Foreskin fibroblast (primary cell): ENCODE measurements at places on chromosomes 2 and 18.

- DNase-seq: no peak
Measured at GRCh38 chr2:73092146-73092783, 20.5 kb downstream of the RAB11FIP5 start.

DNA sequence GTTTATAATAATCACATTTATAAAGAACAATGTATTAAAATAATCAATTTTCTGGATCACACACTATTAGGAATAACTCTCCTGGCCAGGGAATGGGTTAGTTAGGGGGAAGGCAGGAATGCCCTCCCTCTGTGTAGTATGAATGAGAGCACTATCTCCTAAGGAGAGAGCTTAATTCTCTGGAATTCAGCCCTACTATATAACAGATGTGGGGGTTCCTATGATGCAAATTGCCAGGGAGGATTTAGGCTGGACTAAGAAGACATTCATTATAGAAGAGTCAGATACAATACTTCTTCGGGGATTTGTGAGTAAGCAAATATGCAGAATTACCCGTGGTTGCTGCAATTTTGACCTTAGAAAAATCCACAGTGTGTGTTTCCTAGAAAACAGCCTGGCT is 250.1 kb upstream of the VRK2 start:
- DNase-seq: no peak

- DNase-seq: no peak
Measured at GRCh38 chr2:72573232-72573631, 252.6 kb downstream of the EXOC6B start.

GRCh38 chr2:219289537-219290361 is 10.6 kb downstream of the DNAJB2 start:
- peak; percentile 96 for DNase-seq

DNA sequence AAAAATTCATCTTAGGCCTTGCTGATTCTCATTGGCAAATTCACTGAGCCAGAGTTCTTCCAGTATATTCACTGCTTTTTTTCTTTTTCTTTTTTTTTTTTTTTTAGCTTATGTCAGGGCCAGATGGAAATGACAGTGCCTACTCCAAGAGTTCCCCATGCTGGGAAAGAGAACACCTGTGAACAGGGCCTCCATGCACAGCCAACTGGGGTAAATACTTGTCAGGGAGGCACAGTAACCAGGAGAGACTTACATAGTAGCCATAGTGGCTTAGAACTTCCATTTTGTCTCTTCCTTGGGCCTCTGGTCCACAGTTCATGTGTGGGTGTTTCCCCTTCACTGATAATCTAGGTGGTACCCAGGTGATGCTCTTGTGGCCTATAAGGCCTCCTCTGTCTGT is 15.2 kb upstream of the SCLY start:
- DNase-seq: no peak

DNA sequence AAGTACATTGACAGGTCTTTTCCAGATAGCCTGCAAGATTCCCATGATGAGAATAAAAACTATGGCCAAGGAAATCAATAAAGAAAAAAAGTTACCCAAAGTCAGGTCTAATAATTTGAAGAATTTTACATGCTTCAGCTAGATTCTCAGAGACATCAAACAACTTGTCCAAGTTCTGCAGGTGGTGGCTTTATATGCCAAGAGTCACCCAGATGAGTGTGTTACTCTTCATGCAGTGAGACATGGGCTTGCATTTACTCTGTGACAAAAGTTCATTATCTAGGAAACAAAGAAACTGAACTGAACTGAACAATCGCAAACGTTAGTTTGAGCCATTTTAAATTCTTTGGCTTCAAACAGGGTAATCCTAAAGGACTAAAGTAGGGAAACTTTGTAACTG is 548.5 kb upstream of the SYT4 start:
- no peak for DNase-seq

DNA sequence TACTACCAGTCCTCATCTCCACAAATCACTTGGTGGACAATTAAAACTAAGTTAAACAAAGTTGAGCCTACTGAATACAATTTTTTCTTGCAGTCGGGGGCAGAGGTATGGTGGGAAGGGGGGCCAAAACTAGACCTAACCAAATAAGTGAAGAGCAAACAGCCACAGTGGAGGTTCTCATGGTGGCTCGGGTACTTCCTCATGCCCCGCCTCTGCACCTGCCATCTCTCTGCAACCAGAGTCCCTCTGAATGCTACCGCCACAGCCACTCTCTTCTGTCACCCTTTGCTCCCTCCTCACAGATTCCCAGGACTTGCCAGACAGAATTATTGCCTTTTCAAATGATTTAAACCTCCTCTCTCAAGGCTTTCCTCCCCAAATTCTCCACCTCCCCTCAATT is 204.2 kb downstream of the TMEM247 start:
- no peak for DNase-seq

DNA sequence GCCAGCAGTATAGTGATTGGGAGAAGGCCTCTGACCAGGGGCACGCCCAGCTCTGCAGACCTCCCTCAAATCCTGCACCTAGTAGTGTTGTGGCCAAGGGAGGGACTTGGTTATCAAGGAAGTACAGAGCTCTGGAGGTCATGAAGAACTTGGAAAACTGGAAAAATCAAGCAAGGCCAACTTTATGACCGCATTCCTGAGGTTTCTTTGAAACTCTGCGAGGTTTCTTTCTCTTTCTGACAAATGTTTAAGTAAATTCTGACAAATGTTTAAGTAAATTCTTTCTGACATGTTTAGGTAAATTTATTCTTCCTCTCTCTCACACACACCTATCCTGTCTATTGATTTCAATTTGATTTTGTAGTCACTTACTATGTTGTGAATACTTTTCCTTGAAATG is 31.0 kb downstream of the CLIP4 start:
- no peak for DNase-seq

DNA sequence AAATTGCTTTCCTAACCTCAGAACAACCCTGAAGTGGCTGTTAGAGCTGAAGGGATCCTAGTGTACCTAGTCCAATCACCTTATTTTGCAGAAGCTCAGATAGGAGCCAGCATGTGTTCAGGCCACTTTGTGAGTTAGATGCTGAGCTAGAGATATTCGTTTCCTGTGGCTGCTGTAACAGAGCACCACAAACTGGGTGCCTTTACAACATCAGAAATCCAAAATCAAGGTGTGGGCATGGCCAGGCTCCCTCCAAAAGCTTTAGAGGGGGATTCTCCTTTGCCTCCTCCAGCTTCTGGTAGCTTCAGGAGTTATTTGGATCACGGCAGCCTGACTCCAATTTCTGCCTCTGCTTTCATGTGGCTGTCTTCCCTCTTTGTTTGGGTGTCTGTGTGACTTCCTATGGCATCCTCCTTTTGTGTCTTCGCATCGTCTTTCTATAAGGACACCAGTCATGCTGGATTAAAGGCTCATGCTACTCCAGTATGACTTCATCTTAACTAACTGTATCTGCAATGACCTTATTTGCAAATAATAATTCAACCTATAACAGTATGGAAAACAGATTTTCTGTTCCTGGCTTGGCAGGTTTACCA is 86.3 kb upstream of the TGFA start:
- DNase-seq: no peak

- DNase-seq: peak; percentile 47
Measured at GRCh38 chr2:151543876-151544275, 134.2 kb downstream of the RIF1 start.

DNA sequence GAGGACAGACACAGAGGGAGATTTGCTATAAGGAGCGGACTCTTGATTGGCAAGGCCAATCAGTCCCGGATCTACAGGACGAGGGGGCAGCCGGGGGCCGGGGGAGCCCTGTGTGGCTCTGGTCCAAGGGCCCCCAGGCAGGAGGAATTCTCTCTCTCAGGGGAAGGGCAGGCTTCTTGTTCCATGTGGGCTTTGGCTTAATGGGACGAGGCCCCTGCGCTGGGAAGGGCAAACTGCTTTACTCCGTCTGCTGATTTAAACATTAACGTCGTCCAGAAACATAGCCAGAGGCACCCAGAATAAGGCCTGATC is 75.9 kb downstream of the TMEM18 start:
- DNase-seq: no peak

DNA sequence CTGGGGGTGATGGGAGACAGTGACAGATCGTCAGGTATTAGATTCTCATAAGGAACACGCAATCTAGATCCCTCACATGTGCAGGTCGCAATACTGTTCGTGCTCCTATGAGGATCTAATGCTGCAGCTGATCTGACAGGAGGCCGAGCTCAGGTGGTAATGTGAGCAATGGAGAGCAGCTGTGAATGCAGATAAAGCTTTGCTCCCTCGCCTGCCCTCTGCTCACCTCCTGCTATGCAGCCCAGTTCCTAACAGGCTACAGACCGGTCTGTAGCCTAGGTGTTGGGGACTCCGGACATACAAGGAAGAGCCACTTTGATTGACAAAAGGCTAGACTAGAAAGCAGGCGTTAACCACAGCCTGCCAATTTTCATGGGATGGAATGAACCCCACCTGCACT is 183.6 kb upstream of the TMEM200C start:
- DNase-seq: no peak

GRCh38 chr2:79971807-79972206 is 332.7 kb downstream of the LRRTM1 start:
- no peak for DNase-seq

- DNase-seq: peak; percentile 83
Measured at GRCh38 chr2:85503851-85504777, 34.9 kb upstream of the MAT2A start.

- peak; percentile 13 for DNase-seq
Measured at GRCh38 chr2:43676322-43677050, at the start of gene C1GALT1C1L. C1GALT1C1L (minus strand) TSS chr2:43676429; CDS start chr2:43676322, 107 bp downstream.

DNA sequence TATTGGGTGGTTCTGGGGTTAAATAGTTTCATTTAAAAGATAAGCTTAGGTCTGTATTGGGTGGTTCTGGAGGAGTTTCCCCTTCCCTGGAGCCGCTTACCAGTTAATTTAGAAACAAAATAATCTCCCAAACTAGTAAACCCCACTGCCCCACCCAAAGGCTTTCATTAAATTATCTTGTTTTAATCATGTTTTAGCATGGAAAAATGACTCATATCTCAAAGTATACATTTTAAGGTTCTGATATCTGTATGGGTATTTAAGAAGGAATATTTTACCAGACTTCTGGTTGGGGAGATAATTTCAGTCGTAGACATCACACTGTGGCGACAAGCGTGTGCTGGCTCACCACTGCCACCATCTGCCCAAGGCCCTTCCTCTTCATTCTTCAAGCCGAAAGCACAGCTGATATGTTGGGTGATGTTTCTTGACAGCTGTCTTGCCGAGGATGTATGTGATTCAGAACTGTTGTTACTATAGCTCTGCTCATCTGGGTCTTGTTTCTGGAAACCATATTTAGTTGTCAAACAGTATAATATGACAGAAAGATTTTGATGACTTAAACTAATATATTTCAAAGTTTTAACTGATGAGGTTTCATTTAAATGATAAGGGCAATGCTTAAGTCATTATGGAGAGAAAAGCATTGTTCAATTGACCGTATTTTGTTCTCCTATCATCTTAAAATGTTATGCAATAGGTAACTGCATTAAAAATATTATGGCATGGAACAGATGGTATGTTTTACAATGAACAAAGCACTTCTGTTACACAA is 5.1 kb downstream of the FIGLA start:
- DNase-seq: no peak

GRCh38 chr2:239747771-239748170 is 277.4 kb downstream of the NDUFA10 start:
- no peak for DNase-seq

DNA sequence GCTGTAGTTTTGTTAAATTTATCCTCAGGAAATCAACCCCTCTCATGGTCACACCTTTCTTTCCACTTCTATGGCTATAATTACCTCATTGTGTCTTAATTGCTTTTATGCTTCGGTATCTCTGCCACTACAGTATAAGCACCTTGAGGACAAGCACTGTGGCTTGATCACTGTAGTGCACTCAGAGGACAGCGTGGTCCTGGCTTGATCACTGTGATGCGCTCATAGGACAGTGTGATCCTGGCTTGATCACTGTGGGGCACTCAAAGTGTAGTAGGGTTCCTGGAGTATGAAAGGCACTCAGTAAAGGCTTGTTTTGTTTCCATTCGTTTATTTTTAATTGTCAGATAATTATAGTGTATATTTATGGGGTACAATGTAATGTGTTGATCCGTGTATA is 44.2 kb downstream of the DTNA start:
- no peak for DNase-seq

GRCh38 chr2:109343460-109343859 is 214.5 kb downstream of the SH3RF3 start:
- no peak for DNase-seq

DNA sequence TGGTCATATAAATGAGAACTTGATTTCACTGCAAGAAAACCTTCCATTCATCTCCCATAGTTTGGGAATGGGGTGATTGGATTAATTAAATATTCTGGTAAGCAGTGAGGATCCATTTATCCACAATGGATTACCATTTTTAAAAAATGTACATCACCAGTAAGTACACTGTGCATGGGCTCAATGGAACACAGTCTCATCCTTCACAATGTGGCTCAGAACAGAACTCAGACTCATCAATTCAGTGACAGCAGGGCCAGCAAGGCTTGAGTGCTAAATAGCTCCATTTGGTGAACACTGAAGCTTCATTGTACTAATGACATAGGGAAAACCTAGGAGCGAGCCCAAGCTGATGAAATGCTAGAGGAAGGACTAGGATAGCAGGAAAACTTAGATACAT is 223.8 kb downstream of the CMPK2 start:
- no peak for DNase-seq

GRCh38 chr18:63146828-63147409 is 172.7 kb downstream of the BCL2 start:
- DNase-seq: no peak

GRCh38 chr2:73611867-73612266 is 30.4 kb downstream of the NAT8 start:
- peak; percentile 39 for DNase-seq

DNA sequence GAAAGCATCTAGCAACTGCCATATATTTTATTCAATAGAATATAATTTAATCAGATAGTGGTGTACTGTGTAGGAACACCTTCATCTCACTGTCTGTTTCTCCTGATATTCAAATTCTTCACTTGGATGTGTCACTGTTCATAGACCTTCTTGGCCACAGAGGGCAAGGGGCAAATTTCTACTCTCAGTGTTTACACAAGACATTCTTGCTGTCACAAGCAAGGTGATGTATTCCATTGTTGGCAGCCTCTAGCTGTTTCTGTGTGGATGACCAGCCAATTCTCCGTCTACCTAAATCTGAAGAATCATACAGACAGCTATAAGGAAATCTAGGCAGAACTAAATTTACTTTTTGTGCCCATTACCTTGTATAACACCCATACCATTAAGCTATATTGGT is 948.3 kb downstream of the CNTNAP5 start:
- no peak for DNase-seq

- no peak for DNase-seq
Measured at GRCh38 chr18:74532511-74533025, 1.7 kb upstream of the CNDP1 start.
